ENCODE measurements at places on chromosomes 1 and 21.

GRCh38 chr21:35156293-35157278 is 107.5 kb upstream of the RUNX1 start:
- no peak for DNase-seq

GRCh38 chr1:77926561-77927357 is 38.3 kb downstream of the NEXN start:
- no peak for DNase-seq

DNA sequence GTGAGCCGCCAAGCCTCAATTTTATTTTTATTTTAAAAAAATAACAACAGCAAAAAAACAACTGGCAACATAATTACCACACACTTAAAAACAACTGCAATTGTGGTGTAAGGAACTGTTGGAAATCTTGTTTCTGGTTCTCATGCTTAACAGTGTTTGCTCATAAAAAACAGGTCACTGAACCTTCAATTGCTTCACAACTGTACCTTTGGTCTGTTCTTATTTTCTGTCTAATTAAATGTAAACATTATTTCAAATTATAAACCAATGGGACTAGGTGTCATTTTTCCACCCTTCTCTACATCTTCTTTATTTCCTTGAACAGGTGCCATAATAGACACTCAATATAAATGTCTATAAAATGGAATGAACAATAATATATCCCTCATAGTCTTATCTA is 68.4 kb upstream of the CHRM3 start:
- DNase-seq, result no peak

DNA sequence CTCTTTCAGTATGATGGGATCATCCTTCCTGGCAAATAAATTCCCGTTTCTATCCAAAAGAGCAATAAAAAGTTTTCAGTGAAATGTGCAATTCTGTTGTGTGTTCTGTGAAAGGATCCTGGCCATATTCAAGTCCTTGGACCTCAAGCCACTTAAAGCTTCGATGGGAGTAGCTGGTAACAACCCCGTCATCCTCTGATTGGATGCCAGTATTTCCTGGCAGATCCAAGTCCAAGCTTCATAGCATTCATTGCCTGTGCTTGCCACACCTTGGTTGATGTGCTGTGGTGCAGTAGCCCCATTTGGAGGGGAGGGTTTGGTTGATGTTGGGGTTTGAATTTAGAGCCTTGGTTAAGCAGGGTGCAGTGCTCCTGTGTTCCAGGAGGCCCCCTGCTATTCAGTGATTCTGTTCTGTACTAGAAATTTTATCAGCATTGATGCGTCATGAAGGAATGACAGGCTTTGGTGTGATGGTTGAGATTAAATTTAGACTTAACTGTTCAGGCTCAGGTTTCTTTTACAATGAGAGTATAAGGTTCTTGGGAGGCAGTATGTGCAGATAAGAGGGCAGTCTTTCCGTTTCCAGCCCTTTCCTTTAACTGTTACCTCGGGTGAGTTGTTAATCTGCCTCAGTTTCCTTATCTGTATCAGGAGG is 4.9 kb downstream of the RPL11 start:
- DNase-seq, result no peak

GRCh38 chr1:29990304-29990703 is 733.1 kb downstream of the MATN1 start:
- DNase-seq, result no peak

DNA sequence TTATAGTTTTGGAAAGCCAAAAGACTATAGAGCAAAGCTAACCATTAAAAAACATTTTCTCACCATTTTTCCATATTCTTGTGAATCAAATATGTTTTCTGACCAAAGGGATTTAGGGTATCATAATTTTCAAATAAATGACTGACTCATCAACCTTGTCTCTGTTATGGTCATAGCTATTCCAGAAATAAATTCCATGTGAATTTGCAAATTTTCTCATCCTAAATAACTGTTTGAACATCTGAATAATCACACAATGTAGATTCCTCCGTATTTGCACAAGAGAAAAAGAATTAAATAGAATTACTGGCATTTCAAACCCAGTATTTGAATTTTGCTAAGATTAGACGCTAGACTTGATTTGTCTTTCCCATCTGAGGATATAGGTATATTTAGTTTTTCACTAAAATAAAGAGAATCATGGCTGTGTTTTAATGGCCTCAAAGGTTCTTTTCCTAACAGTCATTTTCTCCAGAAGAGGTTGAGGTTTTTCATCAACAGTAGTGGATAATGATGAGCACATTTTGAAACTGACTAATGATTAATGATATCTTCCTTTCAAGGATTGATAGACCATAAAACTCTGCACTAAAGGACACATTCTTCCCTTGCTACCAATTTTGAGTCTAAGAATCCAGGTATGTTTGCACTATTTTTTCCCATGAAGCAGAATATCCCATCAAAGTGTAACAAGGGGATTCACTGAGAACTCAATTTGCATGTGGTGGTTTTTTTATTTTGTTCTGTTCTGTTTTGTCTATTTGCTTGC is 9.5 kb upstream of the DUSP23 start:
- no peak for DNase-seq

DNA sequence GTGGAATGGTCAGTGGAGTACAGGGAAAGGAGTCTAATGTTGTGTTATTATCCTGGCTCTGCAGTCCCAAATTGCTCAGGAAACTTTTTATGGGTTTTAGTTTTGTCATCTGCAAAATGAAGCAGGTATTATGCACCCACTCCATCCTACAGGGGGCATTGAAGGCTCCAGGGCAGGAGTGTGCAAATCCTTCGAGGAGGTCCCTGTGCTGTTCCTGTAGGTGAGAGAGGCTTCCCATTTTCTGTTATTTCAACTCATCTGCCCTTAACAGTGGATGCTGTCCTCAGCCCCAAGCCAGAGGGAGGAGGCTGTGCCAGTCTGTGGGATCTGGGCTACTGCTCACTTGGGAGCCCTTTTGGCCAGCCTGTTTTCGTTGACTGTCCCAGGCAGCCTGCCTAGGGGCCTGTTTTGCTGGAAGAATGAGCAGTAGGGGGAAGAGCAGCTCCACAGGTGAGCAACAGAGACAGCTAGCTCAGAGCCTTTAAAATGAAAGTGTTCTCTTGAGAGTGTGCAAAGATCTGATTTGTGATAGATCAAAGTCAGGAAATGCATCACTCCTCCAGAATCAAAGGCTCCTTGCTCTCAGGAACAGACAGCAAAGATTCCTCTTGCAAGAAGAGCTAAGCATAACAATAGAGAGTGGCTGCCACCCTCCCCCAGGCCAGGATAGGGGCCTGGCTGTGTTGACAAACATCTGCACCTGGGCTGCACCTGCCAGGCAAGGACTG is 317.6 kb upstream of the PROX1 start:
- DNase-seq, result no peak

- no peak for DNase-seq
Measured at GRCh38 chr1:212205843-212206242, 79.4 kb upstream of the PPP2R5A start.

- DNase-seq, result no peak
Measured at GRCh38 chr1:174902531-174903099, 97.1 kb upstream of the CACYBP start.

DNA sequence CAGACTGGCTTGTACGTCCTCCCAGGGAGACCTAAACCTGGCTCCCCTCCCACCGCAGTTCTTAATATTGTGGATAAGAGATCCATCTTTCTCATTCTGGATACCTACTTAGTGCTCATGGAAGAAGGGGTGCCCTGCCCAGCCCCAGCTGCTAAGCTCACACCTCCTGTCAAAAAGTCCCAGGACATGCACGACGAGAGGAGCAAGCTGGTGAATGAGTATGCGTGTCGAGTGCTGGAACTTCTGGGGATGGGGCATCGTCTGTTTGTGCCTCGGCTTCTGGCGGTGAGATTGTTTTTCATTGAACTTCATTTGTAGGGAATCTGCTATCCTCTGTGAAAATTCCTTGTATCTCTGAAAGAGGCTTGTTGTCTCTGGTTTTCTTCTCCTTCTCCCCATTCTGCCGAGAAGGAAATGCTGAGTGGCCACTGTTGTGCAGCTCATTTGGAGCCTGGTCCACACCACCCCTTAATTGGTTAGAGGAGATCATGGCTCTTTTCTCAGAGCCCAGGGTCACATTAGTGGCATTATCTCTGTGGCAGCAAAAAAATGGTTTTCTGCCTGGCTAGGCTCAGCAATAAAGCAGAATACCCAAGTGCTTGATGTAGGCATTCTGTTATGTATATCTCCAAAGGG is 199.4 kb upstream of the CACYBP start:
- DNase-seq, result no peak

- DNase-seq, result no peak
Measured at GRCh38 chr1:109115685-109116084, 1.8 kb downstream of the ELAPOR1 start.

DNA sequence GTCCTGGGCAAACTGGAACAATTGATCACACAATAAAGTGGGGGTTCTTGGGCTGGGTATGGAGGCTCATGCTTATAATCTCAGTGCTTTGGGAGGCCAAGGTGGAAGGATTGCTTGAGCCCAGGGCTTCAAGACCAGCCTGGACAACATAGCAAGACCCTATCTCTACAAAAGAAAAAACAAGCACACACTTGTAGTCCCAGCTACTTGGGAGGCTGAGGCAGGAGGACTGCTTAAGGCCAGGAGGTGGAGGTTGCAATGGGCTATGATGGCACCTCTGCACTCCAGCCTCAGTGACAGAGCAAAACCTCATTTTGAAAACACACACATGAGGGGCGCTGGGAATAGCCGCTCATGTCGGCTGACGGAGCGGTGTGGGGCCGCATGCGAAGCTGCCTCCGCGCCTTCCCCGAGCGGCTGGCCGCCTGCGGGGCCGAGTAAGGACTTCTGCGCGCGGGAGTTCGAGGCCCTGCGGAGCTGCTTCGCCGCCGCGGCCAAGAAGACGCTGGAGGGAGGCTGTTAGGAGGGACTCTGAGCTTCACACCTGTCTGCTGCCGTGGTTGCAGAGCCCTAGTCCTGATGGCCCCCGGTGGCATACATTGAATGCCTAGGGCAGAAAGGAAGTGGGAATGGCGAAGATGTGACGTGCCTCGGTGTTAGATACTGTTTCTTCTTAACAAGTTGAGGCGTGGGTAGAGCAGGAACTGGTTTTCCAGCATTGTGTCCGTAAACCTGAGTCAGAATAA is 59.5 kb downstream of the ACBD3 start:
- DNase-seq, result no peak

DNA sequence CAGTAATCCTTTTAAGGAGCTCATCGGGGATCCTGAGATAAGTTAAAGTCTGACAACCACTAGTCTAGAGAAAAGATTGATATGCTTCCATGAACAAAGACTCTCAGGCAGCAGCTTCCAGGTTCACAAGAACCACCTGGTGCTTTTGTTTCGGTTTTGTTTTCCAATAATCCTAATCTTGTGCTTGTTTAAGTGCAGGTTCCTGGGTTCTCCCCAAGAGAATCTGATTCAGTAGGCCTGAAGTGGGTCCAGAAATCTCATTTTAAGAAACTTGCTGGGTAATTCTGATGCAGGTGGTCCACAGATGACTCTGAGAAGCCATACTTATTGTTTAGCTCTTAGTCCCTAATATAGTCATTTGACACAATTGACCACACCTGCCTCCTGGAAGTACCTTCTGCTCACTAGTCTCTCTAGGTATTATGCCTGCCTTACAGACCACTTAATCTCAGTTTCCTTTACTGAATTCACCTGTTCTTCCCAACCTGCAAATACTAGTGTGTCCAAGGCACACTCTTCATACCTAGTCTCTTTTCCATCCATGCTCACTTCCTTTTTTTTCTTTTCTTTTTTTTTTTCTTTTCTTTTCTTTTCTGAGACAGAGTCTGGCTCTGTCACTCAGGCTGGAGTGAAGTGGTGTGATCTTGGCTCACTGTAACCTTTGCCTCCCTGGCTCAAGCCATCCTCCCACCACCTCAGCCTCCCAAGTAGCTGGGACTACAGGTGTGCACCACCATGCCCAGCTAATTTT is 20.5 kb upstream of the FRRS1 start:
- no peak for DNase-seq

GRCh38 chr1:223872308-223872901 is 26.7 kb upstream of the TP53BP2 start:
- no peak for DNase-seq

DNA sequence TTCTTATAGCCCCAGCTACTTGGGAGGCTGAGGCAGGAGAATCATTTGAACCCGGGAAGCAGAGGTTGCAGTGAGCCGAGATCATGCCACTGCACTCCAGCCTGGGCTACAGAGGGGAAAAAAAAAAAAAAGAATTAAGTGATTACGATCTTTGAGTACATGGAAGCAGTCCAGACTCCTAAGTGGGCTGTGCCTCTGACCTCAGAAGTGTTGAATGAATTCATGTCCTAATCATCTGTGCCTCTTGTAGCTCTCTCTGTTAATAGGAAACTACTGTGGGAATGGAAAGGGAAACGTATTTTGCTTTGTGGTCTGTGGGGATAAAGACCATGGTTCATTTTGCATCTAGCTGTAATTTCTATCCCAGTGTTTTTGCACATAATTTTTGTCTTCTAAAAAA is 8.4 kb upstream of the IVNS1ABP start:
- no peak for DNase-seq

GRCh38 chr21:37496972-37497371 is 130.4 kb downstream of the DYRK1A start:
- no peak for DNase-seq

DNA sequence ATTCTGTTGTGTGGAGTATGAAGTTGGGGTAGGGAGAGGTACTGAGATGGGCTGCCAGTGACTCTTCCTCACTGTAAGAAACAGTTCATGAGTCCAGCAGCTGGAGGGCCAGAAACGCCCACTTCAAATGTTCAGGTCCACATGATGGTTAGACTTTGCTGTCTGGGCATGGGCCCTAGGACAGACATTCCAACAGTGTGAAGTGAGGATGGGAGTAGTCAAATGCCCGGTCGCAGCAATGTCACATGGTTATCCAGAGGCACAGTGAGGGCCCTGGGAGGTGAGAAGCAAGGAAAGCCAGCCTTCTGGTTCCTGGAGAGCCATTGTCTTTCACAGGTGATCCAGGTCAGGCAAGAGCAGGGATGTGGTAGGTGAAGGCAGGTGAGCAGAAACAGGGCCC is 304.4 kb downstream of the HHAT start:
- DNase-seq, result no peak

GRCh38 chr1:10168912-10169514 is 41.4 kb upstream of the KIF1B start:
- no peak for DNase-seq

GRCh38 chr1:151710187-151710840 is 6.3 kb downstream of the CELF3 start:
- peak; percentile 33 for DNase-seq

GRCh38 chr21:28906841-28907240 is 85.8 kb downstream of the LTN1 start:
- DNase-seq, result no peak

GRCh38 chr1:245541369-245541768 is 386.6 kb downstream of the KIF26B start:
- DNase-seq, result no peak

DNA sequence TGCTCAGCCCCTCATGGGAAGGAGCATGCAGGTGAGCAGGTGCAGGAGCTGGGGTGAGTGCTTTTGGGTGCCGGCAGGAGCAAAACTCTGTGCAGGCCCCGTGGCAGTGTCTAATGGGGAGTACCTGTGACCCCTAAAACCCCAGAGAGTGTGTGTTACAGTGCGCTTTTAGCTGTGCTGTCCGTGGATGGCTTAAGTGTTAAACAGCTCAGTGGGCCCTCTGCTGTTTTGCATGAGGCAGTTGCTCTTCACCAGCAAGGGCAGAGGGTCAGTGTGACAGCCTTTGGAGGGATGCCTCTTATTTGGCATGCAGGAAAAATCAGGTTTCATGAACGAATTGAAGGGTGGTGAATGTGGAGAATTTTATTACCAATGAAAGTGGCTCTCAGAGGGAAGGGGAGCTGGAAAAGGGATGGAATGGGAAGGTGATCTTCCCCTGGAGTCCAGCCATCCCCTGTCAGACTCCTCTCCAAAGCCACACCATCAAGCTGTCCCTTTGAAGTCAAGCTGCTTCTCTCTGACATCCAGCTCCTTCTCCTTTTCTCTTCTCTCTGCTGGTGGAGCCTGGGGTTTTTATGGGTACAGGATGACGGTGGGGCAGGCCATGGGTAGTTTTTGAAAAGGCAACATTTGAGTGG is 17.0 kb upstream of the ALG14 start:
- DNase-seq, result no peak

Data from stimulated activated CD4-positive, alpha-beta T cell treated with anti-CD3 and anti-CD28 coated beads, Interleukin-12 subunit alpha, Interleukin-12 subunit beta, amount 100 ng/mL, for 48 hours (primary cell).